LoVo (cell line): ENCODE measurements at places on chromosomes 5 and 9.

- DNase-seq, result no peak
These were observed 59.1 kb downstream of the GOLM1 start for GRCh38 chr9:86039991-86040860.

DNA sequence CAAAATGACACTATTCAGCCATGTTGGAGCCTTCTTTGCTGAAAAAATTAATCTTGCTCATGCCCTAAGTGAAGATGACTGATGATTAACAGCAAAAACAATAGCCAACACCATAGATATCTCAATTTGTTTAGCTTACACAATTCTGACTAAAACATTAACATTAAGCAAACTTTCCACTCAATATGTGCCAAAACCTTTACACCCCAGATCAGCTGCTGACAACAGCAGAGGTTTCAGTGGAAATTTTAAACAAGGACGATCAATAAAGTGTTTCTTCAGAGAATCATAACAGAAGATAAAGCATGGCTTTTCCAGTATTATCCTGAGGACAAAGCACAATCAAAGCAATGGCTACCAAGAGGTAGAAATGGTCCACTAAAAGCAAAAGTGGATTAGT, 254.4 kb upstream of the GRAMD2B start:
- no peak for DNase-seq

- DNase-seq, result no peak
These were observed 167.0 kb upstream of the FBXL17 start for GRCh38 chr5:108548684-108549596.

DNA sequence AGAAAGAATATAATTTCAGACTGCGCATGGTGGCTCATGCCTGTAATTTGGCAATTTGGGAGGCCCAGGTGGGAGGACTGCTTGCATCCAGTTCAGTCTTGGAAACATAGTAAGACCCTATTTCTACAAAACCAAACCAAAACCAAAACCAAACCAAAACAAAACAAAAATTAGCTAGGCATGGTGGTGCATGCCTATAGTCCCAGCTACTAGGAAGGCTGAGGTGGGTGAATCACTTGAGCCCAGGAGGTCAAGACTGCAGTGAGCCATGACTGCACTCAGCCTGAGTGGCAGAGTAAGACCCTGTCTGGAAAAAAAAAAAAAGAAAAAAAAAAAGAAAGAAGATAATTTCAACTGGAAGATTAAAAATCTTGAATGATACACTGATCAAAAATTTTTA, 137.0 kb upstream of the ACOT12 start:
- DNase-seq, result no peak

GRCh38 chr9:81537964-81538363, 151.4 kb downstream of the TLE1 start:
- no peak for DNase-seq

- DNase-seq, result no peak
These were observed 227.6 kb upstream of the DAP start for GRCh38 chr5:10988622-10989021.
